Activated CD4-positive, alpha-beta T cell treated with anti-CD3 and anti-CD28 coated beads for 24 hours (primary cell): ENCODE measurements at places on chromosomes 4 and X.

- DNase-seq, result no peak
Measured at GRCh38 chr4:19026281-19026680, 1004.7 kb upstream of the LCORL start.

DNA sequence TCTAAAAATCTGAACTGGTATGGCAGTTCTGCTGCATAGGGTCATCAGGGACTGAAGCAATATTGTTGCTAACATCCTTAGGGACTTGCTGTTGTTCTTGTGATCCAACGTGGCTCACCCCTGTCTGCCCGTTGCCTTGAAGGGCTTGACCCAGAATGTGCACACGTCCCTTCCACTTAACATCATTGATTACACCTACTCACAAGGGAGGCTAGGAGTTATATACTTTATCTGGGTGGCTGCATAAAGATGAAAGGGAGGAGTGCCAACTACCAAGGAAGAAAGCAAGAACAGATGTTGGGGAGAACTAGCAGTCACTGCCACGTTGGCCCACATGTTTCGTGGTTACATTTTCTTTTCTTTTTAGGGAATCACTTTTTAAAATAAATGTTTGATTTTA, 34.0 kb downstream of the SLC9A6 start:
- DNase-seq, result no peak

DNA sequence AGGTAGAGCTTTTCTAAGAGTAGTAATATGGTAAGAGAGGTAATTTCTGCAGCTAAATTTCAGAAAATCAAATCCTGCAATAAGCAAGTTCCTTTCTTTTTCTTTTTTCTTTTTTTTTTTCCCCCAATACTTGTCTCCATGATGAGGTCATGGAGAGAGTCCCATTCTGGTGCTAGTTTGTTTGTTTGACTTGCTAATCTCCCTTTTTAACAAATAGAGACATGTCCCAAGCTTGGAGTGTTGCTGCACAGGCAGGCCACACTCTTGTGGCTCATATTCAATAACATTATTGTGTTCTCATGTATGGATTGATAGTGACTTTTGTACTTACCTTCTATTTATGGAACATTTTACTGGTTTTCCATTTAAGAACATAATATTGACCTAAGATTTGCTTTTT, 25.5 kb downstream of the PTPN13 start:
- DNase-seq, result no peak

- DNase-seq, result no peak
Measured at GRCh38 chrX:2426289-2426882, 74.4 kb downstream of the DHRSX start.

GRCh38 chrX:13254870-13255269, 65.0 kb downstream of the ATXN3L start:
- DNase-seq, result no peak

DNA sequence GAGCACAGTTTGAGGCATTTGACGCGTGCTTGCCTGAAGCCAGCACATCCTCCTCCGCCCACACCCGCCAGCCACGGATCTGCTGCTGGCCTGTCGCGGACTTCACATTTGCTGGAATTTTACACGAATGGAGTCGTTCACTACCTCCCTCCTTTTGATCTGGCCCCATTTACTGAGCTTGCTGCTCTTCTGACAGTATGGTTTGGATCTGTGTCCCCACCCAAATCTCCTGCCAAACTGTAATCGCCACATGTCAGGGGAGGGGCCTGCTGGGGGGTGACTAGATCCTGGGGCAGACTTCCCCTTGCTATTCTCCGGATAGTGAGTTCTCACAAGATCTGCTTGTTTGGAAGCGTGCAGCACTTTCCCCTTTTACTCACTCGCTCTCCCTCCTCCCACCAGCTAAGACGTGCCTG, 19.9 kb upstream of the CPLX1 start:
- DNase-seq, result no peak

GRCh38 chr4:74004668-74005067, 6.2 kb upstream of the CXCL5 start:
- no peak for DNase-seq

- no peak for DNase-seq
Measured at GRCh38 chr4:1462768-1463075, 56.5 kb upstream of the NKX1-1 start.

DNA sequence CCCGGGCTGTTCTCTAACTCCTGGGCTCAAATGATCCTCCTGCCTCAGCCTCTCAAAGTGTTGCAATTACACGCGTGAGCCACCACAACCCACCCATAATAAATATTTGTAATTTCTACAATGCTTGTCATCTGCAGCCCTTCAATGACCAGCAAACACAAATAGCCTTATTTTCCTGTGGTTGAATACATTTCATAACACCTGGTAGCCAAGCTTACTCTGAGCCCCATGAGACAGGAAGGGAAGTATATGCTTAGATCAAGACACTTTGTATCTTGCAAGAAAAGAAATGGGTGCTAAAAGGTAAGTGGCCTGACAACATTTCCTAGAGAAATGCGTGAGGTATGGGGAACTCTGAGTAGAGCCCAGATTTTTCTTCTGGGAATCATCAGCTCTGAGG, 56.9 kb upstream of the PDGFRA start:
- DNase-seq, result no peak

GRCh38 chrX:147901461-147902126, 10.1 kb upstream of the FMR1 start:
- DNase-seq, result no peak

- no peak for DNase-seq
Measured at GRCh38 chr4:14744346-14744745, 257.9 kb upstream of the CPEB2 start.

- no peak for DNase-seq
Measured at GRCh38 chrX:86210772-86211171, 62.5 kb downstream of the DACH2 start.

GRCh38 chr4:94171616-94172015, 36.0 kb upstream of the SMARCAD1 start:
- DNase-seq, result no peak

DNA sequence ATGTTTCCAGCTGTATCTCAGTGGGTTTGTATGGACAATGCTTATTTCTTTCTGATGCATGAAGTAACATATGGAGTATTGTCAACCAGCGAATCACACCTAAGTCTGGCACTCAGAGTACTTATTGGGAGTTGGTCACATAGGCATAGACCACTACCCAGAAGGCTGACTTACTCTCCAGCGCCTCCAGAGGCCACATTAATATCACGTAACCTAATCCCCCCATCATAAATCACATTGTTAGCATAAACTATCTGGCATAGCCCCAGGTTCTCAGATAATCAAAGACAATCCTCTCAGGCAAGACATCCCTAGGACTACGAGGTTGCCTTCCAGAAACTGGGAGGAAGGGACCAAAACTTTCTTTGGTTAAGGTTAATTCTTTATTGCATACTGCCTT, 560.5 kb upstream of the PABPC4L start:
- no peak for DNase-seq

GRCh38 chr4:127604949-127605709, 27.6 kb upstream of the INTU start:
- DNase-seq, result no peak

DNA sequence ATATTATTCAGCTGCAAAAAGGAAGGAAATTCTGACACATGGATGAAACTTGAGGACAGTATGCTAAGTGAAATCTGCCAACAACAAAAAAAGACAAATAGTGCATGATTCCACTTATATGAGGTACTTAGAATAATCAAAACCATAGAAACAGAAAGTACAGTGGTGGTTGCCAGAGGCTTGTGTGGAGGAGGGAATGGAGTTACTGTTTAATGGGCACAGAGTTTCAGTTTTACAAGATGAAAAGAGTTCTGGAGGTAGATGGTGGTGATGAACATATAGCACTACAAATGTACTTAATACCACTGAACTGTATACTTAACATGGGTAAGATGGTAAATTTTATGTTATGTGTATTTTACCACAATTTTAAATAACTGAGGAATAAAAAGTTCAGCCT, 212.0 kb upstream of the KLF3 start:
- DNase-seq, result no peak

DNA sequence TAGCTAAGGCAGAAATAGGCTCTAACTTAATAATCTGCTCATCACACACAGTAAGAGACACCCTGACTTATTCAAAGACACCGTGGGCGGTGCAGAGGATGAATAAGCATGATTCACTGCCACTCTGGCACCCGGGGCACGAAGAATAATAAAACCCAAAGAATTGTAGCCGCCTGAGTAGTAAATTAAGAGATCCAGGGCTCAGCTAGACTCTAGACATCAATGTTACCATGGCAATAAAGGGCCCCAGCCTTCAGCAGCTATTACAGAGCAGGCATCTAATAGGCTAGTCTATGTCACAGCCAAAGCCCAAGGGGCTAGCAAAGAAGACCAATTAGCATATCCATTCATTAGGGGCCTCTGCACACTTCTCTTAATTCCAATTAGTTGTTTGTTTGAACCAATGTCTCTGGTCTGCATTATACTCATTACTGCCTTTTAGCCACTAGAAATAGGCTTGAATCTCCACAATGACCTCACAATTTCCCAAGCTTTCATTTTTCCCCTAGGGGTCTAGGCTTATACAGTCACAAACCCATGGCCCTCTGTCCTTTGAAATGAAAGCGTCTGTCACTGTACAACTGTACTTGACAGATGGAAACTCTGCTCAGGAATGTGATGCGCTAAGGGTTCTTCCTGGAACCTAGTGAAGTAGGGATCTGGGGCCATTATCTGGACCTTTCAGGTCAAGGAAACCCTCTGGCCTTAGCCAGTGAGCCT, 3.0 kb upstream of the ATP1B4 start:
- DNase-seq, result peak; percentile 23

DNA sequence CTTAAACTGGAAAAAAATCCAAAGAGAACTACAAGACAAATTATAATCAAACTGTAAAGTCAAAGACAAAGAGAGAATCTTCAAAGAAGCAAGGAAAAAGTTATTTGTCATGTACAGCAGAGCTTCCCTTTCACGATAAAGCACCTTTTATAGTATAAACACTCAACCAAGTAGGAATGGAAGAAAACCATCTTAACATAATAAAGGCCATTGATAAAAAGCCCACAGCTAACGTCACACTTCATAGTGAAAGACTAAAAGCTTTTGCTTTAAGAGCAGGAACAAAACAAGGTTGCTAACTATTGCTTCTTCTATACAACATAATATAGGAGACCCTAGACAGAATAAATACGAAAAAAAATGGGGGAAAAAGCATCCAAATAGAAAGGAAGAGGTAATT, 595.7 kb upstream of the POU3F4 start:
- no peak for DNase-seq

DNA sequence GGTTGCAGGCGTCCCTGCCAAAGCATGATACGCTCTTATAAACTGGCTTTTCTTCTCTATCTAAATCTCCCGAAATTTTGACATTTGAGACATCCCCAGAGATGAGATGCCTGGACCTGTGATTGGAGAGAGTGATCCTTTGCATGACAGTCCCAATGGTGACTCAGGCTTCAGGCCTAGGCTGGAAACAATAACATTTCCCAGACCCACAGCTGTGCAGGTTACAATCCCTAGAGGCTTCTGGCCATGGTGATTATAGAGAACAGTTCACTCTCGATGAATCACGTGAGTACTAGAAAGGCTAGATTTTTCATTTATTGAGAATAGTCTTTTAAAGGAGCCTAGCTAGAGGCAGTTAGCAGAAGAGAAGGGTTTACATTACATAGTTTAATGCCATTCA, 75.9 kb downstream of the SPATA18 start:
- DNase-seq, result no peak

- no peak for DNase-seq
Measured at GRCh38 chr4:87423317-87424098, 1.1 kb downstream of the NUDT9 start.

DNA sequence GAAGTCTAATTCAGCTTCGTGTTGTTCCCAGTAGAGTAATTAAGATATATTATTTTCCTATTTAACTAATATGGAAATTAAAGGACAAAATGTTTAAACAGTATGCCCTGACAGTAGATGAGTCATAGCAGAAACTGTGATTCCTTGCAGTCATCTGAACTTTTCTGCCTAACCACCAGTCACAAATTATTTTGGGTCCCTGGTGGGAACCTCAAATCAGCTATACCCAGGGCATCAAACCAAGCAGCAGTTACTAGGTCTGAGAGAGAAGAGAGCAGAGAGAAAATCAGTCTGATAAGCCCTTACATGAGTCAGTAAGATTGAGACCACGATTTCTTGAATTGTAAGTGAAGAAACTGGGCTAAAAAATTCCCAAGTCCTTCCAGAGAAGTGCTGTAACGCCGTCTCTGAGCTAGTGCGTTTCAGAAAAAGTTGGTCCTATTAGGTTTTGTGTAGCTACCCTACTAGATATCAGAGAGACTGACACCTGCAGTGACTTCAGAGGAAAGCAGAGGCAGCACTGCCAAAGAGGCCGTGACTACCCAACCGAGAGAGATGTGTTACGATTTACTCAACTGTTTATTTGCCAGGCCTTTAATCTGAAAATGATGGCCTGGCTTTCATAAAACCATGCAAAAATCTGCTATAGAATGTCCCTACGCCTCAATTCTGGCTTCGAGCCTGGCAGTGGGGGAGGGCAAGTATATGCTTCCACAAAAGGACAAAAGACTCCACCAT, 21.7 kb upstream of the GPM6A start:
- DNase-seq, result no peak

GRCh38 chr4:182765987-182766856, 151.0 kb downstream of the DCTD start:
- no peak for DNase-seq

GRCh38 chr4:7420661-7421040, 14.1 kb downstream of the PSAPL1 start:
- DNase-seq, result no peak

GRCh38 chrX:150219374-150220185, 143.5 kb upstream of the MAMLD1 start:
- DNase-seq, result no peak

GRCh38 chr4:1748465-1748995, 27.2 kb downstream of the TACC3 start:
- peak; percentile 71 for DNase-seq

- DNase-seq, result no peak
Measured at GRCh38 chrX:1111601-1112300, 100.7 kb downstream of the CRLF2 start.

GRCh38 chrX:38170556-38170955, 50.1 kb downstream of the SRPX start:
- no peak for DNase-seq

DNA sequence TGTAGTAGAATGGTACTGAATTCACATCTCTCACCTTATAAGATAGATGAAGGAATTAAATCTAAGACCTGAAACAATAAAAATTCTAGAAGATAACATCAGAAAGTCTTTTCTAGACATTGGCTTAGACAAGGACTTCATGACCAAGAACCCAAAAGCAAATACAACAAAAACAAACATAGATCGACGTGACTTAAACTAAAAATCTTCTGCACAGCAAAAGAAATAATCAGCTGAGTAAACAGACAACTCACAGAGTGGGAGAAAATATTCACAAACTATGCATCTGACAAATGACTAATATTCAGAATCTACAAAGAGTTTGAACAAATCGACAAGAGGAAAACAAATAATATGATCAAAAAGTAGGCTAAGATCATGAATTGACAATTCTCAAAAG, 38.8 kb downstream of the UGT2A3 start:
- DNase-seq, result no peak

GRCh38 chr4:142095886-142096605, 459.7 kb downstream of the IL15 start:
- no peak for DNase-seq

GRCh38 chr4:25524663-25525062, 131.0 kb upstream of the SLC34A2 start:
- DNase-seq, result no peak
